ENCODE measurements at places on chromosomes 12 and 14. TPM values are rescaled to one million over a fixed set of nuclear protein-coding genes. Genes with fewer than 3 reads are reported as not detected.

- no peak overlapping the region for H3K27ac ChIP-seq
- peaks cover 8% of the 10 kb centered on the region for H3K4me1 ChIP-seq
- DNase-seq, result no peak
- no peaks in the 10 kb centered on the region for H3K27me3 ChIP-seq
- H3K4me3 ChIP-seq, result no peak overlapping the region
- no peaks in the 10 kb centered on the region for H3K36me3 ChIP-seq
These were observed 52.1 kb upstream of the ATP2B1 start for GRCh38 chr12:89760783-89761182.

DNA sequence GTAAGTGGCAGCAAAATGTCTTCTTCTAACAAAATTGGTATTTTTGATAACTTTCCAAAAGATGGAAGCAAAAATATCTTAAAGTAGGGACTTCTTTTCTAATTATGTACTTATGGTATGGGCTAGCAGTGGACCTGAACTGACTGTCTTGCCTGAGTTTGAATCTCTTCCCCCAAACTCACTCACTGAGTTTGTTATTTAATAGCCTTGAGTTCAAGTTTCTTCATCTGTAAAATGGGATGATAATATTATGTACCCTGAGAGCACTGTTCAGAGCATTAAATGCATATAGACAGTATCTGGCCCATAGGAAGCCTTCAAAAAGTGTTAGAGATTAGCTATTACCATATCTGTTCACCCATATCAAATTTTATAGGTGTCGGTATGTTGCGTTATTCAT lies 210.4 kb upstream of the NUDT4 start:
- H3K4me1 ChIP-seq, result no peaks in the 10 kb centered on the region
- no peak overlapping the region for H3K4me3 ChIP-seq
- H3K27me3 ChIP-seq, result no peaks in the 10 kb centered on the region

TAS2R46 gene
- 0.96 TPM for total RNA-seq

APOF gene
- not detected for total RNA-seq

DNA sequence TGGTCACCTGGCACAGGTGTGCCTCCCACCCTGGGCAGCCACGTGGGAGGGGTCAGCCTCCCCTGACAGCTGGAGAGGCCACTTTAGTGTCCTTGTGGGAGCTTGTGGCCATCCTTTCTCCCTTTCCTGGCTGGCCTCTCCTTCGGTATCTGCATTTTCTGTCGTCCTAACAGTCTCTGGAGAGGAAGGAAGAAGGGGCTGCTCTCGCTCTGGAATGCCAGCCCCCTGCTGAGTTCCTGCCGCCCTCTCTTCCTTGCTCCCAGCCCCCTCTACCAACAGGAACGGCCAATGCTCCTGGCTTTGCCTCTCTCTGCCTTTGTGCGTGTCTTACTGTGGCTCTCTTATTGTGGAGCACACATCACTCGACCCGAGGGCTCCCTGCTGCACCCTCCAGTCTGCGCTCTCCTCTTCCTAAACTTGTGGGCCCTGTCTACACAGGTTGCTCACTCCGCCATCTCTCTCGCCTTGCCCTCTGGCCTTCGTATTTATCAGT lies 70.8 kb downstream of the FBXL14 start:
- peaks cover 2% of the 10 kb centered on the region for H3K27me3 ChIP-seq
- no peak overlapping the region for H3K27ac ChIP-seq
- peaks cover 29% of the 10 kb centered on the region for H3K4me1 ChIP-seq
- H3K4me3 ChIP-seq, result no peak overlapping the region
- DNase-seq, result no peak

POTEG gene
- not detected for total RNA-seq

DNA sequence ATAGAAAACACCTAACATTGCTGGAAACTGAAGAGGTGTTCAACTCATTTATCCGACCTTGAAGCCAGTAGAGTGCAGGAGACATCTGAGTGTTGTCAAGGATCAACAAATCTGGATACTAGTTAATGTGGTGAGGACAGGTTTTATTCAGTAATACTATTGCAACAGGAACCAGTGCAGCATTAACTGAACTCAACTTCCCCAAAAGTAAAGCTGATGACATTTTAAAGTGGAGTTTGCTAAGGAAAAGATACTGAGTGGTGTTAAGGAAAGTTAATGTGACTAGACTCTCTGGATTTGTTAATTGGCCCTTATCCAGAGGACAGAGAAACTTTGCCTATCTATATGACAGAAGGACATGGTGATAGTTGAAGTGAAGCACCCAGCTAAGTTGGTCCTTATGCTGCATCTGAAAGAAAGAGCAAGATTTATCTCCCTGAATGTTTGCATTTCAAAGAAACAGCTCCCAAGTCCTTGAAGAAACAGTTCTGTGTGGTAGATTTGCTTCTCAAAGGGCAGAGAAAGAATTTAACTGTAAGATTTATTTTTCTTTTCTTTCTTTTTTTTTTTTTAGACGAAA lies 1.2 kb upstream of the CLEC7A start:
- H3K4me3 ChIP-seq, result no peak overlapping the region
- H3K27ac ChIP-seq, result no peak overlapping the region
- no peaks in the 10 kb centered on the region for H3K36me3 ChIP-seq
- no peaks in the 10 kb centered on the region for H3K27me3 ChIP-seq
- no peaks in the 10 kb centered on the region for H3K4me1 ChIP-seq

- peak; percentile 71 for DNase-seq
- H3K36me3 ChIP-seq, result no peaks in the 10 kb centered on the region
- no peak overlapping the region for H3K27ac ChIP-seq
- H3K4me1 ChIP-seq, result no peaks in the 10 kb centered on the region
These were observed 226.4 kb upstream of the CAND1 start for GRCh38 chr12:67042697-67043131.

- H3K36me3 ChIP-seq, result no peaks in the 10 kb centered on the region
- no peaks in the 10 kb centered on the region for H3K27me3 ChIP-seq
- no peak overlapping the region for H3K27ac ChIP-seq
- no peaks in the 10 kb centered on the region for H3K4me1 ChIP-seq
- no peak for DNase-seq
- H3K4me3 ChIP-seq, result no peak overlapping the region
These were observed 979.8 kb downstream of the VRK1 start for GRCh38 chr14:97776890-97777558.

GRCh38 chr14:71245659-71246361 lies 338.6 kb downstream of the PCNX1 start:
- H3K4me1 ChIP-seq, result peaks cover 7% of the 10 kb centered on the region
- H3K27me3 ChIP-seq, result no peaks in the 10 kb centered on the region
- no peak for DNase-seq
- H3K27ac ChIP-seq, result no peak overlapping the region
- no peak overlapping the region for H3K4me3 ChIP-seq

Data from astrocyte (in vitro differentiated cells and primary cell).